ENCODE measurements at places on chromosomes 3 and 15. TPM values are rescaled to one million over a fixed set of nuclear protein-coding genes. Genes with fewer than 3 reads are reported as not detected.

Gene TNIK
- 22.2 TPM for total RNA-seq

Gene NLGN1
- total RNA-seq, result 3.3 TPM

Gene CYP8B1
- not detected for total RNA-seq

Gene CCR8
- not detected for total RNA-seq

Gene CHRM5
- under 0.01 TPM for total RNA-seq

Gene CPNE9
- total RNA-seq, result not detected

Gene FSD2
- total RNA-seq, result not detected

Gene LYZL4
- total RNA-seq, result not detected

Gene CATSPER2
- 0.50 TPM for total RNA-seq

Gene TLR9
- total RNA-seq, result under 0.01 TPM

Gene COL6A5
- not detected for total RNA-seq

Gene CYP11A1
- 1.0 TPM for total RNA-seq

Gene SAXO2
- 0.44 TPM for total RNA-seq

Gene GOLGA6L4
- total RNA-seq, result 3.6 TPM

Gene UQCC5
- total RNA-seq, result 20.4 TPM

Gene ASB7
- 23.7 TPM for total RNA-seq

Gene CCDC13
- total RNA-seq, result 0.29 TPM

Gene TSC22D2
- total RNA-seq, result 11.2 TPM

Gene PPP2R3A
- total RNA-seq, result 16.7 TPM

Gene CYP19A1
- total RNA-seq, result 5.1 TPM

Gene MCTP2
- 19.6 TPM for total RNA-seq

Gene RPS17
- total RNA-seq, result 1,497 TPM

Gene FBN1
- total RNA-seq, result 887 TPM

Gene CCR3
- total RNA-seq, result 0.33 TPM

Gene TGM5
- not detected for total RNA-seq

Gene GREM1
- total RNA-seq, result 141 TPM

Gene SH3GL3
- total RNA-seq, result 0.29 TPM

Gene KCNMB3
- total RNA-seq, result 0.50 TPM

Gene SNAPC5
- 27.5 TPM for total RNA-seq

Gene CCDC12
- total RNA-seq, result 17.2 TPM

Gene BUB1B
- 33.3 TPM for total RNA-seq
